Stimulated activated CD4-positive, alpha-beta T cell treated with anti-CD3 and anti-CD28 coated beads, Interleukin-4, amount 100 ng/mL, for 48 hours (primary cell): ENCODE measurements at places on chromosomes 2 and 18.

DNA sequence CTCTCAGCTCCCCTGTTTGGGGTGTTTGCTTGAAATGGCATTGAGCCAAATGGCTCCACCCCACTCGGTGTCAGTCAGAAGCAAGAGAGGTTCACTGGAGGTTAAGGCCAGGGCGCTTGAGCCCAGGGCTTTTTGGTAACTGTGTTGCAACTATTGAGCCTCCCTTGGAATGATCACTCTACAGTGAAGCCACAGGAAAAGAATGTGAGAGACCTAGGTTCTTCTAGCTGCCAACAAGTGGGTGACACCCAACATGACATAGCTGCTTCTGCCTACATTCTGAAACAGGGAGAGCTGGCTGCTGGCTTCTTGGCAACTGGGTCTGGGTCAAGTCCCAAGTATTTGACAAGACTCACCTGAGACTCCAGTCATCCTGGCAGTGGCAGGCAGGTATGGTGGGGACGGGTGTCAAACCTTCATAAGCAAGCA, 7.1 kb upstream of the GRHL1 start:
- DNase-seq, result no peak

GRCh38 chr2:68940369-68940768, 12.3 kb downstream of the GKN2 start:
- no peak for DNase-seq

DNA sequence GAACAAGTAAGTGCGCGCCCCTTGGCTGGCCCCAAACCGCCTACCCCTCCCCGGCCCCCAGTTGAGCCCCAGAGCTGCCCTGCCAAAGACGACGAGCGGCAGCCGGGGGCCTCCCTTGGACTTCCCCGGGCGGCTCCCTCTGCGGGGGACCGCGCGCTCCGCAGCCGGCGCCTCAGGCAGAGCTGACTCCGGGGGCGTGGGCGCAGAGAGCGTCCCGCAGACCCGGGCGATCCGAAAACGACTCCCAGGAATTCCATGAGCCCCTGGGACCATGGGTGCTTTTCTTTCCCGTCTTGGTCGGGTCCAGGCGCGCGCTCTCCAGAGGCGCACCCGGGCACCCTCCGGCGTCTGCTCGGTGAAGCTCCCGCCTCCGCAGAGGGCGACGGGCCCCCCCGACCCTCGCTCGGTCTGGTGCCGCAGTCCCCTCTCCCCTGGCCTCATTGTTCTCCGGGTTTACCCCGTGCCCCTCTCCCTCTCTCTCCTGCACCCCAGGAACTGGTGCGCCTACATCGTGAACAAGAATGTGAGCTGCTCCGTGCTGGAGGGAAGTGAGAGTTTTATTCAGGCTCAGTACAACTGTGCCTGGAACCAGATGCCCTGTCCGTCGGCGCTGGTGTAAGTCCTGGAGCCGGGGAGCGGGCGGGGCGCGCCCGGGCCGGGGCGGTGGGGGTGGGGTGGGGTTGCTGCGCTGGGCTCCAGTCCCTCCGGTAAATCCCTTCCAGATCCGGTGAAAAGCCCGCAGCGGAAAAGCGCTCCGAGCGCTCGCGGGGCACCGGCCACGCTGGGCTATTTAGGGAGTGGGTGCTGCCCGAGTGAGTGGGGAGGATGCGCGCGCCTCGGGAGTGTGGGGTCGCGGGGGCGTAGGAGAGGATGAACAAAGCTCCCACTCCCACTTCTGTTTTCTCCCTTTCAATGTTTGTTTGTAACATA, 776 bp downstream of the EMILIN2 start:
- DNase-seq, result peak; percentile 18

- no peak for DNase-seq
Observed at GRCh38 chr2:40448476-40449079, 3.3 kb downstream of the SLC8A1 start.

DNA sequence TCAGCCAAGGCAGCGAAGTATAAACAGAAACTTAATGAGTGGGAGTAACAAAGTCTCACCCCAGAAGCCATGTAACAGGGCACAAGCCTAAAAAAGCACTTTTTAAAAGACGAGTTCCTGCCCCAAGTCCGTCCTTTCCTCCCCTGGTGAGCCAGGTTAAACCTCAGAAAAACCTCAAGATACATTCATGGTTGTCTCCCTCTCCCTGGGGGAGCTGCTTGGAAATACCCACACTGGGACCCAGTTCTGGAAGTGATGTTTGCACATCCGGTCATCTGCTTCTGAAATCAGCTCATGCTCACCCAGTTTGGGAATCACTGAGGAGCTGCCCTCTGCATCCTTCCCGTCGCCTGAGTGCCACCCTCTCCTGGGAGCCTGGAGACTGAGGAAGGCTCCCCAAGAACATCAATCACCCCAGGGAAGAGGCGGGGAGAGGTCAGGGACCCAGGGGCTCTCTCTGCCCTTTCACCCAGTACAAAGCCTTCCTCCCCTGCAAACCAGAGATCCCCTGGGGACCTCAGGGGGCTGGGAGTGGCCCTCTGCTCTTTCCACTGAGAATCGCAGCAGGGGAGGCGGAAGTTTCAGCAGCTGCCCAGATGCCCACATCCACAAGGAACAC, 150.6 kb upstream of the AGAP1 start:
- no peak for DNase-seq
